ENCODE measurements at places on chromosomes 7 and 10.
A peak's percentile ranks its signal among the peaks of the same experiment; 100 is the strongest.

- no peak for DNase-seq
These were observed 74.4 kb upstream of the TCF7L2 start for GRCh38 chr10:112875476-112876267.

GRCh38 chr7:36598054-36598674, 126.1 kb downstream of the AOAH start:
- no peak for DNase-seq

- DNase-seq, result no peak
These were observed 49.8 kb downstream of the PAXIP1 start for GRCh38 chr7:154953006-154953684.

DNA sequence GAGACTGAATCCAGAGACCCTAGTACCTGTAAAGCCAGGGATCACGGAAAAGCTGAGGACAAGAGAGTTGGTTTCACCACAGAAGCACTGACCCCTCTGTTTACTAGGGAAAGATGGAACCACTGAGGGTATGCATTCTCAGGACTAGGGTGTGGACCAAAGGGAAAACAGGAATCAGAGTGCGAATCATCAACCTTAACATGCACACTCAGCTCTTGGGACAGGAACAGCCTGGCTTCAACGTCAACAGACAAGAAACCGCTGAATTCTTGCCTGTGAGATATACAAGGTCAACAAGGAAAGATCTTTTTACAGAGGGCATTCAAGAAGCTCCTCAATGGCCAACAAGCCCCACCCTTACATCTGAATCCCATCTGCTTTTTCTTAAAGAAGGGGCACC, 14.9 kb downstream of the TNRC18 start:
- DNase-seq, result no peak

DNA sequence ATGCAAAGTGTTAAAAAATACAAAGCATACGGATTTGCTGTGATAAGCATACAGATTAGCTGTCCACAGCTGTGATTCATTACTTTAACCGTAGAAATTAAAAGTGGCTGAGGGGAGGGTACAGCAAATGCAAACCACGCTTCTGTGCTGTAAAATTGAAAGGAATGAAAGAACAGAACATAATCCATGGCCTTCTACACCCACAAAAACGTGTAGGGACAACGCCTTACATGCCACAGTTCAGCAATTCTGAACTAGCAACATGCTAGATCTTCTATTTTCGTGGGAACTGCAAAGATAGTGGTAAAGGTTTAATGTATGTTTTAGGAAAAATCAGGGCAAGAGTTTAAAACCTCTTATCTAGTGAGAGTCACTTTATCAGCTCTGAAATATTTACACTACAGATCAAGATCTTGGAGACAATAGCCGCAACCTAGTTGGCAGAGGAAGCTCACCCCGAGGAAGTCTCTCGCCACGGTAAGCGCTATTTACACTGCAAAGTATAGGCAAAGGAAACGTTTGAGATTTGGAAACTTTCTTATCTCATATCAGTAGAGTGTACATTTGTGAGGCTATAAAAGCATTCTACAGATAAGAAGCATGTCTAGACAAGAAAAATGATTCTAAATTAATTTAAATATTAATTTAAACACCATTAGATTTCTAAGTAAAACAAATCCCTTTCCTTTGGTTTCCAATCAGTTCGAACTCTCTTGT, 193.6 kb downstream of the MLLT10 start:
- no peak for DNase-seq

DNA sequence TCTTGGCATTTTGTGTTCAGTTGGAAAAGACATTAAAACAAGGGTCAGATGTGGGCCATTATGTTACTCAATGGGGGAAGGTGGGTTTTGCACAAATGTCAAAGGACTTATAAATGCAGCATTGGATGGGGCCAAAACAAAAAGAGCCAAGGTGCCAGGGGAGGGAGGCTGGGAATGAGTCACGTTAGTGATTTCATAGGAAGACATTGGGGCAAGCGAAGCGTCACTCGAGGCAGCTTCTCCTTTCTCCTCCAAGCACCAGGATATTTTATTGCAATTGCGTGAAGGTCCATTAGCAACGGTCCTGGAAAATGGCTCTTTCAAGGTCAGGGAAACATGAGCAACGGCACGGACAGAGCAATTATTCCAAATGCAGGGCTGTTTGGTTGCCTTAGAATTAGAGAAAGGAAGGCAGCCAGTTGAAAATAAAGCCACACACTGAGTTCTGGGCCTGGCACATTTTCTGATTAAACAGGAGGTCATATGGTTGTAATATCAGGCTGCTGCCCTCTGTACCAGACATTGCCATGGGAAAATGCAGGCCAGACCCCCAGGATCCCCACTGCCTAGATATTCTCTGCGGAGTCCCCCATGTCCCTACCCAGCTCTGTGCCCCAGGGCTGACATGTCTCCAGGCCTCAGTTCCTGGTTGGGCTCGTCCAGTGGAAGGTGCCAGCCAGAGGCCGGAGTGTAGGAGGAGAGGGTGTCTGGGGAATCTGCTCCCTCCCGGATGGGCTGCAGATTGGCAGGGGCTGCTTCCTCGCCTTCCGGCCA, 63.3 kb upstream of the NANOS1 start:
- DNase-seq, result no peak

GRCh38 chr7:151352512-151352911, 10.9 kb downstream of the NUB1 start:
- DNase-seq, result peak; percentile 82

- DNase-seq, result no peak
These were observed 17.3 kb downstream of the WDFY4 start for GRCh38 chr10:48701941-48702340.

DNA sequence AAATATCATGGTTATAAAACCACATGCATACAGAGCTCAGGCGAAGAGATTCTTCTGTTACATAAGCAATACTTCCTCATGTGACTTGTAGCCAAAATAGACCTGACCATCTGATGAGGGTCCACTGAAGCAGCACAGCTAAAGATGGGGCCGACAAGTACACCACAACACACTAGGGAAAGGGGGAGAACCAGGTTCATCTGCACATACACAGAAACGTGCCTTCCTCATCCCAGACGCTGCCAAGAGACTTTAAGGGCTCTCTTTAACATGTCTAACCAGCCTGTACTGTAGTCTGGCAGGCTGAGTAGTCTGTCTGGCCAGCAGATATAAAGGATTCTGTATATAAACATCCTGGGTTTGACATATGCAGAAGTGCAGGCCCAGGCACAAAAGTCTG, 30.3 kb downstream of the ERCC6 start:
- DNase-seq, result no peak

GRCh38 chr10:110010486-110011378, 2.9 kb downstream of the ADD3 start:
- DNase-seq, result no peak

GRCh38 chr10:60096761-60097513, 190.6 kb upstream of the CCDC6 start:
- DNase-seq, result no peak

DNA sequence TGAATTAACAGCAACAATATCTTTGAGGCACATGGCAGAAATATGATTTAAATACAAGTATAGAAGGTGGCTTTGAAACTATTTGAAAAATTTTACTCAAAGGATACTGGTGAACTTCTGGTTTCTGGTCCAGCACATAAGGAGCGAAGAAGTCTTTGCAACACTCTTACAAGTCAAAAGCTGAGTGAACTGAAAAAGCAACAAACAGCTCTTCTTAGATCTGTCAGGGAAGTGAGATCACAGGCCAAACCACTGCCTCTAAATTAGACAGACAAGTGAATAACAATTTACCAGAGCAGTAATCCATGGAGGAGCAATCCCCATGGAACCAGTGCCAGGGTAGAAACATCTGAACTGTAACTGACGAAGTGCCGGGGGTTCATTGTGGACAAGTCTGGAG, 9.6 kb upstream of the VWC2 start:
- no peak for DNase-seq

DNA sequence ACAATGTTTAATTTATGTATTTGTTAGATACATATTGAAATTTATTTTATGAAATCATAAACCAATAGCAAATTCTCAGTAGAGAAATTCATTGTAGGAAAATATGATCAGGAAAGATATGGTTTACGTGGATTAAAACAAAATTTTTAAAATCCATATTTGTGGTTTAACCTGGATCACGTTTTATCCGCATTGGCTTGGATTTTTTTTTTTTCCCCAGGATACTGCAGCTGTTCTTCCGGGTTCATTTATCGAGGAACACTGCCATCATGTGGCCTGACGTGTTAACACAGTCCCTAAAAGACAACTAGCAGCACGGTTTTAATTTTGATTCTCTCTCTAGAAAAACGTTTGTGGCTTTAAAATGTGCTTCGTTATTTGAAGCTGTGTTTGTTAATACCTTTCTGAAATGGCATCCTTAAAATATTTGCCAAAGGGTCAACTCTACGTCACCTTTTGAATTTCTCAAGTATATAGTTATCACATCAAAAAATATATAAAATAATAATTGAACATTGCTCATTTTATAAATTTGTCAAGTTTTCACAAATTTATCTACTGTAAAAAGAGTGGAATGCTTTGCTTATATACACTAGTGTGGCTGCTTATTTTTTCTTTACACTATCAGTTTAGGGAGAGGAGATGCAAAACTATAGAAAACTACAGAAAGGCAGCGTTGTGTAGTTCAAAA, 8.7 kb upstream of the ASB4 start:
- DNase-seq, result no peak

DNA sequence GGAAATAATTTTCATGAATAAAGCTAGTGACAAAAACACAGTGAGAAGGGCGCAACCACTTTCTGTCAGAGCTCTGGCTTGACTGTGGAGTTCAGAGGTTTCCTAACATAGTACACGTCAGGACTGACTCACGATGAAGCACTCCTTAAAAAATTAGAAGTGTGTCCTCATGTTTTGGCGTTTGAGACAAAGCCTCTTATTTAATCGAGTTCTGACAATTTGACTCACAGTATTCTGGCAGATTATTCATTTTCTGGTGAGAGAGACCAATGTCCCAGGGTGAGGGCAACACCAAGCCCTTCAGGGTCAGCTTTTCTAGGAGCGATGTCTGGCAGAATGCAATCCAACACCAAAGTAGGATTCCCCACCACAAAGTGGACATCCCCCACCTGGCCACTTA, 108.7 kb downstream of the DIP2C start:
- DNase-seq, result no peak

GRCh38 chr10:43352951-43353350, 18.5 kb upstream of the FXYD4 start:
- no peak for DNase-seq

GRCh38 chr7:129271500-129272355, 46.9 kb downstream of the AHCYL2 start:
- no peak for DNase-seq

- DNase-seq, result no peak
These were observed 37.3 kb upstream of the CCNY start for GRCh38 chr10:35299016-35299415.

GRCh38 chr7:106277976-106278375, 6.8 kb downstream of the NAMPT start:
- DNase-seq, result no peak

DNA sequence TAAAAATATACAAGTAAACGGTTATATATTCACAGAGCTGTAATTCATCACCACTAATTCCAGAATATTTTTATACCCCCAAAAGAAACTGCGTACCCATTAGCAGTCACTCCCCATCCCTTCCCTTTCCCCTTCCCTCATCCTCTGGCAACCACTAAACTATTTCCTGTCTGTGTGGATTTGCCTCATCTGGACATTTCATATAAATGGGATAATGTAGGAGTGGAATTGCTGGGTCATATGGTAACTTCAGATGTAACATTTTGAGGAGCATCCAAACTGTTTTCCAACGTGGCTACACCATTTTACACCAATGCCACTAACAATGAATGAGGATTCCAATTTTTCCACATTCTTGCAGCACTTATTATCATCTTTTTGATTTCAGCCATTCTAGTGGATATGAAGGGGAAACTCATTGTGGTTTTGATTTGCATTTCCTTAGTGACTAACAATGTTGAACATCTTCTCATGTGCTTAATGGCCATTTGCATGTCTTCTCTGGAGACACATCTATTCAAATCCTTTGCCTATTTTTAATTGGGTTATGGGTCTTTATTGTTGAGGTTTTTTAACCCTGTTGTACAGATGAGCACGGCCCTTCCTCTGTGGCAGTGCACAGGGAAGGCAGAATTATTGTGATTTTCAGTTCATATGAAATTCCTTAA, 79.2 kb downstream of the RBM20 start:
- DNase-seq, result no peak

- DNase-seq, result no peak
These were observed 52.8 kb downstream of the C10orf105 start for GRCh38 chr10:71666639-71667386.

DNA sequence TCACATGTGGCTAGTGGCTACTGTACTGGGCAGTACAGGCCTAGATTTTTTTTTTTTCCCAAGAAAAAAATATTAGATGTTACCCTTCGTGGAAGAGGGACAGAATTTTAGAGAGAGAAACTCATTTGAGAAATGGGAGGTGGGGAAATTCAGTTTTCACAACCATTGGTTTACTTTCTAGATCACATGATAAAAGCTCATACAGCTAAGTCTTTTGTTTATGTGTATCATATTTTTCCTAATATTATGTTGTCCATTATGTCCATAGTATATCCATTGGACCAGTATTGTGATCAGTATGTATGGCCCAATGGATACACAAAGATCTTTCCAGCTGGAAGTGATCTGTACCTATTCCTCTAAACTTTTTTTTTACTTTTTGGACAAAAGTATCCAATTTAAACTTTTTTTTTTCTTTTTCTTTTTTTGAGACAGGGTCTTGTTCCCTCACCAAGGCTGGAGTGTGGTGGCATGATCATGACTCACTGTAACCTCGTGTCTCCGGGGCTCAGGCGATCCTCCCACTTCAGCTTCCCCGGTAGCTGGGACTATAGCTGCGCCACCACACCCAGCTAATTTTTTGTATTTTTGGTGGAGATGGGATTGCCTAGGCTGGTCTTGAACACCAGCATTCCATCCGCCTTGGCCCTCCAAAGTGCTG, 4.1 kb downstream of the CALU start:
- DNase-seq, result peak; percentile 80

- DNase-seq, result no peak
These were observed 76.4 kb upstream of the CDC14C start for GRCh38 chr7:48847917-48848316.

- DNase-seq, result no peak
These were observed 147.1 kb downstream of the MPP7 start for GRCh38 chr10:28155726-28156125.

- DNase-seq, result no peak
These were observed 39.0 kb upstream of the PTPRZ1 start for GRCh38 chr7:121833991-121834390.

GRCh38 chr10:118571123-118571522, 24.3 kb downstream of the PRLHR start:
- peak; percentile 91 for DNase-seq

GRCh38 chr7:81285142-81285871, 366.5 kb upstream of the SEMA3C start:
- no peak for DNase-seq

GRCh38 chr10:7261351-7261750, 149.5 kb downstream of the SFMBT2 start:
- DNase-seq, result no peak

- DNase-seq, result no peak
These were observed 116.5 kb upstream of the LRRN3 start for GRCh38 chr7:110974441-110974840.

GRCh38 chr10:59470570-59470969, 108.2 kb upstream of the FAM13C start:
- no peak for DNase-seq
